Activated T-cell treated with anti-CD3 and anti-CD28 coated beads for 1 hour (primary cell): ENCODE measurements at places on chromosomes 5 and 9.

DNA sequence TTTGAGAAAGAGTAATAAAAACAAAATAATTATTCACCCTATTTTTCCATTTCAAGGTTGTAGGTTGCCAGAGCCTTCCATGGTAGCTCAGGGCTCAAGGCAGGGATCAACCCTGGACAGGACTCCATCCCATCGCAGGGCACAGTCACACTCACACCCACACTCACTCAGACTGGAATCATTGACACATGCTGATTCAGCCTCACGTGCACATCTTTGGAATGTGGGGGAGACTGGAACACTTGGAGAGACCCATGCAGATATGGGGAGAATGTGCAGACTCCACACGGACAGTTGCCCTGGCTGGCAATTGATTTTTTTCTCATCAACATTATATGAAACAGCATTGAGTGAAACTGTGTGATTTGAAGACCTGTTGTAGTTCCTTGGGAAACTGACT is 234.1 kb downstream of the ADGRV1 start:
- no peak for DNase-seq

DNA sequence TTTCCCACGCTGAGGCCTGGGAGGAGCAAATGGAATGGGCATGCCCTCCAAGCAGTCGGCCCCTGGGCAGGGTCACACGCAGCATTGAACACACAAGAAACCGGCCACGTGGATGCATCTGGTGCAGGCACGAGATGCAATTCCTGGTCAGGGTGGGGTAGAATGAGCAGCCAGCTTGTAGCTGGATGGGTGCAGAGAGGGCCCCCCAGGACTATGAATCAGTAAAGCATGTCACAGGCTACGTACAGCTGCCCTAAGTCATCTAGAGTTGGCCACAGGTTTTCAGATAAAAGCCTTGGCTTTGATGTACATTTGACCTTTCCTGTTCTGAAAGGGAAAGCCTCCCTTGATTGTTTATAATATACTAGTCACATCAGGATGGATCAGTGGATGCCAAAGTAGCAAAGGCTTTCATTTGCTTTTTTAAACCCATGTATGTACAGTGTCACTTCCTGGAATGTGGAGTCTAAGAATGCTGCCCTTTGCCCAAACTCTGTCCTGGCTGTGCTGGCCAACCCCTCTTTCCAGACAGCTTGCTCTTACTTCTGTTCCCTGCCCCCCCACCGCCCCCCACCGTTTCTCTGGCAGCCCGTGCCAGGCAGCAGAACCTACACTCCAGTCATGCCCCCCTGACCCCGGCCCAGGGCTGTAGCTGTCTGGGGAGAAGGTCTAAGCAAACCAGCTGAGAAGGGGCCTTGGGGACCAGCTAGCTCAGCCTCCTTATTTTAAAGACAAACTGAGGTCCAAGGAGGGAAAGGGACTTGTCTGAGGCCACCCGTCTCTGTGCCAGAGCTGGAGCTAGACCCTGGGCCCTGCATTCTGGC is 169.2 kb downstream of the HSPA4 start:
- no peak for DNase-seq

- no peak for DNase-seq
These were observed 15.2 kb downstream of the HSPB3 start for GRCh38 chr5:54470677-54471076.

DNA sequence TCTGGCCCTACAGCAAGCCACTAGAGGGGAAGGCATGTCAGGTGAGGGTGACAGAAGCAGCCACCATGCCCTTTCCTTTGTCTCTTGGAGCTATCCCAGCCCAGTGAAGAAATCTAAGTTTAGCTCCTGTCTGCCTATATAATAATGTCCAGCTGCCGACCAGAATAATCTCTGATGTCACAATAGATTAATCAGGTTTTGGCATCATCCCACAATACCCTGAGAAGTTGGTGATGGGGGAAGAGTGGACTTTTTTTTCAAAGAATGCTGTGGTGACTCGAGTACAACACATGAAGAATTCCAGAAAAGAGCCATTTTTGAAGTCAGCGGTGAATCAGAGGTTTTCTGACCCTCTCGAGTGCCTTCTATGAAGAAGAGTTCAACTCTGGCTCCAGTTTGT is 1.7 kb upstream of the TSLP start:
- DNase-seq: no peak

GRCh38 chr5:89703817-89704216 is 705.7 kb downstream of the CETN3 start:
- no peak for DNase-seq

DNA sequence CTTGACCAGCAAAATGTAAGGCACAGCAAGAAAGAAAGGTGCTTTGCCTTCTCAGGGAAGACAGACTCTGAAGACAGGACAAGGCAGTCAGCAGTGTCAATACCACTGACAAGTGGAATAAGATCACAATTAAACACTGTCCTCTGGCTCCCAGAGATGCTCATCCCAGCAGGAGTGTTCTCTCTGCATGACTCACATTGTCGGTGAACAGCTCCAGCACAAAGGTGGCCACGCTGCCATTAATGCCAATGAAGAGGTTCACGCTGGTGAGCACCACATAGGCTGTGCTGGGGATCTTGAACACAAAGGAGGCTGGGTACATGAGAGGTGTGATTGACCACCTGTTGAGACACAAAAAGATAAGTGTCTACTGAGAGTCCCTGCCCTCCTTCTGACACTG is 31.9 kb downstream of the NIPSNAP3B start:
- no peak for DNase-seq
